Activated CD4-positive, alpha-beta T cell treated with anti-CD3 and anti-CD28 coated beads, Interleukin-2, amount 50 U/mL, for 48 hours (primary cell): ENCODE measurements at places on chromosomes 3 and 15.

- DNase-seq = peak; percentile 6
Measured at GRCh38 chr15:51227940-51228732, 110.3 kb downstream of the CYP19A1 start.

GRCh38 chr15:68644996-68645395, 66.2 kb downstream of the CORO2B start:
- DNase-seq = no peak

- no peak for DNase-seq
Measured at GRCh38 chr15:52912172-52912571, 122.0 kb upstream of the ONECUT1 start.

- peak; percentile 20 for DNase-seq
Measured at GRCh38 chr3:194632809-194633348, 340 bp downstream of the TMEM44 start.

GRCh38 chr15:75045332-75046015, 22.1 kb downstream of the PPCDC start:
- DNase-seq = no peak

DNA sequence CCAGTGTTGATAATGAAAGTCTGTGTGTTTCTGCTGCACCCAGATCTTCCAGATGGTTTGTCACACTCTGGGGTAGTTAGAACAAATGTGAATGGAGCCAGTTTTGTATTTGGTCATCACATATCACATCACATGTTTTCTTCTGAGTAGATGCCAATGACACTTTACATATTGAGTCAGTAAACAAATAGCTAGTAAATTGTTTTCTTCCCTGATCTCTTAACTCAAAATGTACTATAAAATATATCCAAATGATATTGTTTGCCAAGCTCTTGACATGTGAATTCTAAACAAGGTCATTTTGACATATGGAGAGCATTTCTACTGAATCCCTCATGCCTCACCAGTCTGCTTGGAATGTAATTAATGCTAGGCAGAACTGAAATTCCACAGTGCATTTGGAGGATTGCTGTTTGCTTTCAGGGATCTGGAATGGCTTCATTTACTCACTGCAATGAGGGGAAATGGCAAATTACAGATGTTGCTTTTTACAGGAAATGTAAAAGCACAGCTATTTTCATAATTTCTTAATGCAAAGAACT, 45.0 kb downstream of the PDHB start:
- DNase-seq = no peak

GRCh38 chr3:17901893-17902292, 159.5 kb upstream of the TBC1D5 start:
- no peak for DNase-seq

DNA sequence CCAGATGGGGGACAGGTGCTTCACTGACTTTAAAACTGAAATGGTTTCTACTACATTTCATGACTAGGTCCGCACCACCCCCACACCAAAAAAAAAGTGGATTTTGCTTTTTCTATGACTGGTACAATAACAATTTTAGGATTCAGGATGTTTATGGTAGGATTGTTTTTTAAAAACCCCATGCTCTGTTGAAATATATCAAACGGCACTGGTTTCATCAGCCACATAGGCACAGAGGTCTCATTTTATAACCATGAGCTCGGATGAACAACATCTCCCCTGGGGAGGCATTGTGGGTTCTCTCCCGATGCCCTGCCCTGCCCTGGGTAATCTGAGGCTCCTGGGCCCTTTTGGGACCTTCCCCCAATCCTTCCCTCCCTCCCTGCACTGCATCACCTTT, 202.7 kb upstream of the KBTBD8 start:
- no peak for DNase-seq

DNA sequence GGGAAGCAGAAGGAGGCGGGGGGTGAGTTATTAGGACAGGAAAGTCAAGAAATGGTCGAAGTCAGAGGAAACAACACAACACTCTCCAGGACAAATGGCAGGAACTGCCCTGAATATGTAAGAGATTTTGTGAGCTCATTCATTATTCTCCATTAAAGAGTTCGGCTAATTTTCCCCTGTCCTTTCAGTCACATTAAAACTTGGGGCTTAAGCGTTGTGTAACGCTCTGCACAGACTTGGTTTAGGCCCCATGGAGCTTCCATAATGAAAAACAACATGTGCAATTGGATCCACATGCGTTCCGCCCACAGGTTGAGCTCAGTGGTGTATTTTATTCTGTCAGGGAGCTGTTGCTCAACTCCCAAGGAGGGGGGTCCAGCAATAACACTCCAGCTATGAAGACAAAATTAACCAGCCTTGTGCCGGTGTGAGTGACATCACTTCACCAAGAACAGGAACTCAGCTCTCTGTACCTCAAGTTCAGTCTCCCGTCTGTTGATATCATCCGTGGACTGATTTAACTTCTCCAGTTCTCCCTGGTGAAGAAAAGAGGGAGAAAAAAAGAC, 2.3 kb downstream of the SH3BP5 start:
- DNase-seq = no peak

DNA sequence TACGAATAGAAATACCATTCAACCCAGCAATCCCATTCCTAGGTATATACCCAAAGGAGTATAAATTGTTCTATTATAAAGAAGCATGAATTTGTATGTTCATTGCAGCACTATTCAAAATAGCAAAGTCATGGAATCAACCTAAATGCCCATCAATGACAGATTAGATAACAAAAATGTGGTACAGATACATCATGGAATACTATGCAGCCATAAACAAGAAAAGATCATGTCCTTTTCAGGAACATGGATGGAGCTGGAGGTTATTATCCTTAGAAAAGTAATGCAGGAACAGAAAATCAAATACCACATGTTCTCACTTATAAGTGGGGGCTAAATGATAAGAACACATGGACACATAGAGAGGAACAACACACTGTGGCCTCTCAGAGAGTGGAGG, 571.9 kb downstream of the RBMS3 start:
- no peak for DNase-seq

GRCh38 chr15:55334997-55335396, 16.0 kb downstream of the PIGB start:
- DNase-seq = no peak

- DNase-seq = no peak
Measured at GRCh38 chr3:101868534-101869464, 19.5 kb downstream of the NFKBIZ start.
